Liver (tissue), 10 donors: ENCODE measurements at places on chromosomes 3 and 15. TPM values are rescaled to one million over a fixed set of nuclear protein-coding genes. Genes with fewer than 3 reads are reported as not detected.

- H3K27me3 ChIP-seq, result no peaks in the 10 kb centered on the region
- H3K36me3 ChIP-seq, result no peaks in the 10 kb centered on the region
- no peak overlapping the region for H3K27ac ChIP-seq
Observed at GRCh38 chr15:101210466-101210865, 41.4 kb downstream of the CHSY1 start.

IGSF11 gene
- total RNA-seq, result 0.17 TPM

- DNase-seq, result no peak
- no peak overlapping the region for H3K27ac ChIP-seq
- H3K36me3 ChIP-seq, result no peaks in the 10 kb centered on the region
- no peak overlapping the region for H3K4me3 ChIP-seq
- no peaks in the 10 kb centered on the region for H3K27me3 ChIP-seq
- H3K4me1 ChIP-seq, result no peaks in the 10 kb centered on the region
Observed at GRCh38 chr3:103991461-103992115, 1375.1 kb upstream of the ALCAM start.

DNA sequence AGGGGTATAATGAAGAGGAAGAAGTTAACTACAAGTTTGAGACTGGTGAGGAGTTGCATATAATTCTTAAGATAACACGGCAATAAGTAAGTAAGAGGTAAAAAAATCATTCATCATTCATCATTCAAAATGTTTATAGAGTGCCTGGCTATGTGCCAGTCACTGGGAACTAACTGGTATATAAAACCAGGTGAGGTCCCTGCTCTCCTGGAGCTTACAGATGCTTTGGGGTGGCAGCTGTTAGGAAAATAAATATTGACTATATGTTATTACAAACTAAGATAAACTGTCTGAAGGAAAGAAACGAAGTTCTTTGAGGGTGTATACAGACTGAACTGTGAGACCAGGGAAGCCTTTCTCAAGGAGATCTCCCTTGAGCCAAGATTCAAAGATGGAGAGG lies 2.9 kb downstream of the CASR start:
- H3K4me1 ChIP-seq, result peaks cover 7% of the 10 kb centered on the region
- DNase-seq, result no peak
- H3K27ac ChIP-seq, result no peak overlapping the region
- no peaks in the 10 kb centered on the region for H3K36me3 ChIP-seq

DNA sequence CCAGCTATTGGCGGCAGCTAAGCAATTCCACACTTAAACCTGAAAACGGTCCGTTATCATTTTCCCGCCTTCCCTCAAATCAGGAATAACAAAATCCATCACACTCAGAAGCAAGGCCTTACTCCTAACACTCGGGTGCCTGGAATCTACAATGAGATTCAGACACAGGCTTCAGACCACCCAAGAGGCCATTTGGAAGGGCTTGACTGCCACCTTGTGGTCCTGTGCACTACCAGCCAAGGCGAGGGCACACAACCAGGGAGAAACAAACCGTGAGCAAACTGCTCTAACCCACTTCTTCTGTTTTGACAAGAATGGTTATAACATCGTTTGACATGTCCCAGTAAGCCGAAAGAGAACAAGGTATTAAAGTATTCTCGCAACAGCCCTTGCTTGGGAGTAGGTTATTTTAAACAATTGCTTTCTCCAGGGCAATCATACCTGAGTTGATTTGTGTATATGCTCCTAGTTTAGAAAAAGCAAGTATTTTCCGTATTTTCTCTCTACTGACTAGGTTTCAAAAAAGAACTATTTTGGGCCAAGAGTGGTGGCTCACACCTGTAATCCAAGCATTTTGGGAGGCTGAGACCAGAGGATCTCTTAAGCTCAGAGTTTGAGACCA lies 40.1 kb upstream of the TAFA4 start:
- H3K4me1 ChIP-seq, result no peaks in the 10 kb centered on the region
- H3K27ac ChIP-seq, result no peak overlapping the region
- DNase-seq, result peak; percentile 56
- H3K27me3 ChIP-seq, result no peaks in the 10 kb centered on the region
- peaks cover 3% of the 10 kb centered on the region for H3K36me3 ChIP-seq

GRCh38 chr15:78422571-78423340 lies 15.3 kb upstream of the IREB2 start:
- H3K27ac ChIP-seq, result no peak overlapping the region
- H3K4me3 ChIP-seq, result no peak overlapping the region
- H3K27me3 ChIP-seq, result no peaks in the 10 kb centered on the region
- no peaks in the 10 kb centered on the region for H3K4me1 ChIP-seq

CCDC33 gene
- not detected for total RNA-seq

CHAC1 gene
- total RNA-seq, result 0.19 TPM
